ENCODE measurements at places on chromosomes 11 and 22. TPM values are rescaled to one million over a fixed set of nuclear protein-coding genes. Genes with fewer than 3 reads are reported as not detected.

DNA sequence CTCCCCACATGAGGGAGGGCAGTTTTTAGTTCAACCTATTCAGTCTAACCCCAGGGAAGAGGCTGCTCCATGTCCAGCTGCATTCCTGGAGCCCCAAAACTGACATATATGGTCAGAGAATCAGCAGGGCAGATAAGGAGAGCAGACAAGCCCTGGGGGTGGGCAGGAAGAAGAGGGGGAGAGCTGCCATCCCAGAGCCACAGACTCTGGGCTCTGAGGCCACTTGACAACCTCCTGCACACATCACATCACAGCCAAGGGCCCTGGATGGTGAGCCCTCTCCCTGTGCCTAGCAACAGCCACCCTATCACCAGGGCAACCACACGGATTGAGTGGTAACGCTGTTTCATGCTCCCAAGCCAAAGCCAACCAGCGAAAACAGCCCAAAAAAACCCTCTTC, 3.1 kb downstream of the ARHGAP1 start:
- peaks cover 37% of the 10 kb centered on the region for H3K36me3 ChIP-seq
- no peaks in the 10 kb centered on the region for H3K27me3 ChIP-seq

DNA sequence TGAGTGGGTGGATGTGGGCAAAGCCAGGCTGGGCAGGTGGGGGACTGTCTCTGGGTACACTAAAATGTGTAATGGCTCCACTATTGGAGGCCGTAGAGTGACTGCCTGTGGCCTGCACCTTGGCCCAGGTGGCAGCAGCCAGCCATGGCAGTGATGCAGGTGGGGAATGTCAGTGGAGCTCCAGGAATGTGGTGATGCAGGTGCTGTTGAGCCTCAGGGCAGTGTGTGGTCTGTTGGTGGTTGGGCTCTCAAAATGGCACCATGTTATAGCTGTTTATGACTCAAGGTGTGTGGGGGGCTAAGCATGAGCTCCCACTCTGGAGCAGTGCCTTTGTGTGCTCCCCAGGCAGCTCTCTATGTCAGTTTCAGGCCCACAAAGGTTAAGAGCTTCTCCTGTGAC, 40.2 kb upstream of the CCDC90B start:
- no peaks in the 10 kb centered on the region for H3K36me3 ChIP-seq
- H3K4me1 ChIP-seq: no peaks in the 10 kb centered on the region

- H3K4me3 ChIP-seq: no peak overlapping the region
- H3K27me3 ChIP-seq: no peaks in the 10 kb centered on the region
- no peak overlapping the region for H3K27ac ChIP-seq
- no peaks in the 10 kb centered on the region for H3K36me3 ChIP-seq
Observed at GRCh38 chr11:93517041-93517440, 26.1 kb downstream of the SMCO4 start.

GRCh38 chr11:107683061-107683460, 28.8 kb downstream of the SLN start:
- H3K4me1 ChIP-seq: no peaks in the 10 kb centered on the region

DNA sequence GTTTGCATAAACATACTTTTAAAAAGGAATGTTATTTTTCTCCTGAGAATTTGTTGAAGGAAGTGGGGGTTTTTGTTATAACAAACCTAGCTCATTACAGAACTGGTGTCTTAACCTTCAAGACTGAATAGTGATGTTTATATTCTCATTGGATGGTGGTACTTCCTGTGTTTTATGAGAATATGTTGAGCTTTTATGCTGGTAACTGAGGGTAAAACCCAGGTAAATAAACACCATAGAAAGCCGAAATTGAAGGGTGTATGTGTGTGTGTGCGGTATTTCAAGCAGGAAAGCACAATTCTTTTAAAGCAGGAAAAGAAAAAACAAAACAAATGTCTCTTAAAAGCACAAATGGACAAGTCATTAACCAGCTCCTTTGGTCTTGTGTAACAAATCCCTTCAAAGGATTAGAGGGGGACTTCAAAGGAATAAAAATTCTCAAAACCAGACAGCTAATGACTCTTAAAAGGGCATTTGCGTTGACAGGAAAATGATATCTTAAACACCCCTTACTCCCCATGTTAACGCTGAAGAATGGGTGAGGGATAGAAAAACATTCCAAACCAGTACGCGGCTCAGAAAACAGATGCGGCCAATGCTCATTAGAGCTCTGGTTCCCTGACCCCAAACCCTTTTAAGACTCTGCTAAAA, 23.8 kb downstream of the LMO2 start:
- no peak overlapping the region for H3K27ac ChIP-seq
- H3K27me3 ChIP-seq: peaks cover 28% of the 10 kb centered on the region
- H3K4me1 ChIP-seq: peaks cover 16% of the 10 kb centered on the region
- DNase-seq: no peak

The SCGB1C1 gene
- not detected for total RNA-seq

The HMOX1 gene
- 8.3 TPM for total RNA-seq

- H3K27me3 ChIP-seq: no peaks in the 10 kb centered on the region
- no peak overlapping the region for H3K4me3 ChIP-seq
- no peak overlapping the region for H3K27ac ChIP-seq
- H3K4me1 ChIP-seq: no peaks in the 10 kb centered on the region
Observed at GRCh38 chr11:16873289-16873688, 134.8 kb downstream of the C11orf58 start.

The CASP4 gene
- total RNA-seq: 97.9 TPM

DNA sequence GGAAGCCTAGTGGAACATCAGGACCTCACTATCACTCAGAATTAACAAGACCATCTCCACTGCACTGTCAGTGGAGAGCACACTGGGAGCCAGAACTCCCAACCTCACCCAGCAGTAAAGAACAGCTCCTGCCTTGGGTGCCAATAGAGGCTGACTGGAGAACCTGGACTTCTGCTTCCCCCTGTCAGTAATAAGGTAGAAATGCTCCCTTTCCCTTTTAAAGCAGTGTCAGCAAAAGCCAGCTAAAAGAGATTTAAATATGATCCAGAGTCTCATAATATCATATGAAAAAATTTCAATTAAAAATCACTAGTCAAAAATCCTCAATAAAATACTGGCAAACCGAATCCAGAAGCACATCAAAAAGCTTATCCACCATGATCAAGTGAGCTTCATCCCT, 82.8 kb downstream of the SPATA19 start:
- H3K27ac ChIP-seq: no peak overlapping the region
- no peaks in the 10 kb centered on the region for H3K4me1 ChIP-seq
- H3K4me3 ChIP-seq: no peak overlapping the region
- no peak for DNase-seq
- no peaks in the 10 kb centered on the region for H3K36me3 ChIP-seq

DNA sequence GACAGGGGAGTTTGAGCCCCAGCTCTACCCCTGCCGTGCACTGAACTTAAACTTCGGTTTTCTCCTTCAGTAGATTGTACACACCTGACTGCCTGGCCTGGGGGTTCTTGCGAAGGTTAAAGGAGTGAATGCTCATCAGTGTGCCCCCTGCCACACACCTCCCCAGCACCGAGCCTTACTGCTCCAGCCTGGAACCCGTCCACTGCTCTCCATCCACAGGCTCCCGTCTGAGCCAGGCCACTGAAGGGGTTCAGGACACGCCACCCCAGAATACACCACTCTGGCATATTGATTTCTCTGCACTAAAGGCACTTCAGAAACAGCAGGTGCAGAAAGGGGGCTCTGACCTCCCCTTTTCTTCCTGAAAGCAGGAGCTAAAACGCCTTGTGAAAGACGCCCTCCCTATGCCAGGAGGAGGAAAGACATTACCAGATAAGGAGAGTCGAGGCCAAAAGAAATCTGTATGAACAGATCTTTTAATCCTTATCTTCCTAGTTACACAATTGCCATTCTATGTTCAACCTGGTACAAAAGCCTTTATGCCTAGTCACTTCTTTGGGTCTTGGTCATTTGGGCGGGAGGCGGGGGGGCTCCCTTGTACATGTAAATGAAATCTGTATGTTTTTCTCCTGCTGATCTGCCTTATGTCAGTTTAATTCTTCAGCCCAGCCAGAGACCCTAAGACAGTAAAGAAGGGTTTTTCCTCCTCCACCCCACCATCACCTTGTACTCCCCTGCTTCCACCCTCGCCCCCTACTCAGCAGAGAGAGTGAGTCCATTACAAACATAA, 1.9 kb upstream of the SSTR3 start:
- no peak overlapping the region for H3K27ac ChIP-seq
- peaks cover 26% of the 10 kb centered on the region for H3K4me1 ChIP-seq
- no peaks in the 10 kb centered on the region for H3K36me3 ChIP-seq
- no peaks in the 10 kb centered on the region for H3K27me3 ChIP-seq
- no peak overlapping the region for H3K4me3 ChIP-seq
- no peak for DNase-seq

DNA sequence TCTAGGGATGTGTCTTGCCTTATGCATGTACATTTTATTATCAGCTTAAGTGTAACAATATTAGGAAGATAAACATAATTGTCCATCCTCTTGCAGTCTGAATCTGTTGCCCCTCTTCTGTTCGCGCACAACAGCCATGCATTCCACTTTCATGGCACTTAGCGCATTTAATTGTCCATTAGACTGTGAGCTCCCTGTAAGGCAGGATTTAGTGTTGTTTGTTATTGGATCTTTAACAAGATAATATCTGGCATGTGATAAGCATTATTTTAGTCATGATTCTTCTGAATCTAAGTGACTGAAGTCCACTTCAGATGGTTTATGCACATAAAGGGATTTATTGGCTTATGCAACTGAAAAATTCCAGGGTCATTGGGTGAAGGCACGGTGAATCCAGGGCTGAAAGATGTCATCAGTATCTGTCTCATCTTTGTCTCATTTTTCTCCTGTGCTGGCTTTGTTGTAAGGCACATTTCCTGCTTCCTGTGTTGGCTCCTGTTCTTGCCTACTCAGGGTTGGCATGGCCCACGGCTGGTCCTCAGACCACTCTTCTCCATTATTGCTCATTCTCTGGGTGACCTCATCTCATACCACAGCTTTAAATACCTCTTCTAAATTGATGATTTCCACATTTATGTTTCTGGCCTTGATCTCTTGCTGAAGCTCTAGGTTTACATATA, 37.6 kb downstream of the ATXN10 start:
- H3K27me3 ChIP-seq: no peaks in the 10 kb centered on the region
- DNase-seq: no peak
- H3K36me3 ChIP-seq: peaks cover 23% of the 10 kb centered on the region
- no peak overlapping the region for H3K27ac ChIP-seq

DNA sequence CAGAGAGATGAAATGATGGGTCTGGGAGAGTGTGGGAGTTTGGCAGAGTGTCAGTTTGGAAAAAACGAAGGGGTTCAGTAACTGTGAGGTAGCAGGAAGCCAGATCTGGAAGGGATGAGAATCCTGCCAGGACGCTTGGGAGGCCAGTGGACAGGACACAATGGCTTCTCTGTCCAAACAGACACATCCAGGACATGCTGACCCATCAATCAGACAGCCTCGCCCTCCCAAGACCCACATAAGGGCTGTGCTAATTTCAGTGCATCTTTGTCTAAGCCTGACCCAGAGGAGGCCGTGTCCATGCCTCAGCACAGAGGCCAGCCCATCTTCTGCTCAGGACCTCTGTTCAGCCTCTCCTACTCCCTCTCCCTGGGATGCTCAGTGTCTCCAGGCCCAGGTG, 576.5 kb upstream of the B3GAT1 start:
- H3K27me3 ChIP-seq: no peaks in the 10 kb centered on the region
- no peaks in the 10 kb centered on the region for H3K36me3 ChIP-seq
- DNase-seq: no peak
- H3K4me3 ChIP-seq: no peak overlapping the region
- peaks cover 4% of the 10 kb centered on the region for H3K4me1 ChIP-seq

The MMP1 gene
- total RNA-seq: not detected

- peaks cover 57% of the 10 kb centered on the region for H3K4me1 ChIP-seq
- no peak overlapping the region for H3K27ac ChIP-seq
- no peak overlapping the region for H3K4me3 ChIP-seq
- peaks cover 14% of the 10 kb centered on the region for H3K27me3 ChIP-seq
Observed at GRCh38 chr22:37803639-37804351, 3.9 kb upstream of the GCAT start.

GRCh38 chr11:2109541-2110019, 29.6 kb downstream of the IGF2 start:
- DNase-seq: no peak
- H3K27me3 ChIP-seq: no peaks in the 10 kb centered on the region
- no peaks in the 10 kb centered on the region for H3K36me3 ChIP-seq

- no peak overlapping the region for H3K4me3 ChIP-seq
- DNase-seq: no peak
- no peaks in the 10 kb centered on the region for H3K4me1 ChIP-seq
- no peak overlapping the region for H3K27ac ChIP-seq
- no peaks in the 10 kb centered on the region for H3K27me3 ChIP-seq
Observed at GRCh38 chr22:43228330-43228729, 41.4 kb upstream of the TTLL12 start.

The CDC42EP2 gene
- total RNA-seq: 0.67 TPM
